T-cell (primary cell): ENCODE measurements at places on chromosomes 11 and 22.

DNA sequence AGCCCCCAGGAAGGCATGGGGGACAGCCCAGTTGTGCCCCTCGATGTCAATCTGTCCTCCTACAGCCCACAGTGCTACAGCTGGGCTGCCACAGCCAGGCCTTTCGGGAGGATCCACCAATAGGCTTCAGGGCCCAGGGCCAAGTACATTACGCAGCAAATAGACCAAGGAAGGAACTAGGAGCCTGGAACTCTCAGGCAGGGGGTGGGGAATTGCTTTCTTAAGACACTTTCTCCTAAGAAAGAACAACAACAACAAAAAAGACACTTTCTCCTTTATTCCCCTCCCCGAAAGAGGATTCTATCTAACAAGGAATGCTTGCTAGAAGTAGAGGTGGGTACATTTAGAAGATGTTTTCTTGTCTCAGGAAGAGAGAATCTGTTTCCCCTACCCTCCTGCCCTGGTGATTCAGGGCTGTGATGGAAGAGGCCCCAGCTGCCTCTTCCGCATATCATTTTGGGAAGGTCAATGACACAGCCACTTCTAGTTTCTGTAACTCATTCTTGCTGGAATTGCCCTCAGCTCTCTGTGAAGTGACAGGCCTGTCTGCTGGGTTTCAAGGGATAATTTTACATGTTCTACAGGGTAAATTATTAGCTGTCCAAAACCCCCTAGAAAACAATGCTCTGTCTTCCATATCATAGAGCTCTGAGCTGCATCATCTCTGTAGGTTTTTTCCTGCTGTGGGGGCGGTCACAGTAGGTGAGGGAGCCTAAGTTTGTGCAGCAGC is 6.0 kb upstream of the MALAT1 start:
- no peak for DNase-seq

DNA sequence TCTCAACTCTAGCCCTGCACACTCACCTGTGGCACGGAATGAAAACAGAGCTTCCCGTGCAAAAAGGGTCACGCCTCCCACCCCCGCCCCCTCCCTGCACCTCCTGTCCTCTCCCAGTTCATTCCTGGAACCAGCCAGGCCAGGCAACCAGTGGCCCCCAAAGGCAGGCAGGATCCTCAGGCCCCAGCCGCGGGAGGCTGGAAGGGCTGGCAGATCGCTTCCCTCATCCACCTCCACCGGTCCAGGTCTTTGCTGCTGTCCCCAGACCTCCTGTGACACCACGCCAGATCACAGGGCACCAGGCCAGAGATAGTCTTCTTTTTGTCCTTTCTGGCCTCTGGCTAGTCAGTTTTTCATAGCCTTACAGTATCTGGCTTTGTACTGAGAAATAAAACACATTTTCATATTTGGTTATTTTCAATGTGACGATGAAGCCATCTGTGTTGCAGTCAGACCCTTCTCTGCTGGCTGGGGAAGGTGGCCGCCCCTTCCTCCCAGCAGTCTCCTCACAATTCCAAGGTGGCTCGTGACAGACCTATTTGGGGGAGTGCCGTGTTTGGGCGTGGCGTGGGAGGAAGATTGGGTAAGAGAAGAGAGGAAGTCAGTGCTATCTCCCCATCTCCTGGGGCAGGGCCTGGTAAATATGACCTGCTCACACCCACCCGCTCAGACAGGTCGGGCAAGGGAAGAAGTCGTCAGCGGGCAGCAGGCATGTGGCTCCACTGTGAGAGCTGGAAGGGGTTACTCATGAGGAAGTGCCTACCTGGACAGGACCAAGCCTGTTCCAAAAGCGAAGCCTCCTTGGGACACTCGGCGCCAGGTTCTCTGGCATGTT is 9.1 kb downstream of the SSH3 start:
- peak; percentile 60 for DNase-seq

DNA sequence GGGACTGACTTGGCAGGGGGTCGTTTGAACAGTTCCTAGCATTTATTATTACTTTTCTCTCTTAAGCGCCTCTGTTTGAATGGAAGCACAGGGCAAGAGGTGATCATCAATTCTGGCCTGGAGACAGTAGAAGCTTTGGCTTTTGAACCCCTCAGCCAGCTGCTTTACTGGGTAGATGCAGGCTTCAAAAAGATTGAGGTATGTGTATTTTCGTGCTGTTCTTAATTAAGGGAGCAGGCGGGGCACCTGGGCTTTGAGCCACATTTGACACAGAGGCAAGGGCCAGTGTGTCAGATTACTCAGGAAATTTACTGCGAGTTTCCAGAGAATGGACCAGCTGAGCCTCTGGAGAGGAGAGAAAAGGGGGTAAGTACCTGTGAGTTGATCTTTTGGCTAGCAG is 102.4 kb upstream of the SORL1-AS1 start:
- DNase-seq, result no peak

DNA sequence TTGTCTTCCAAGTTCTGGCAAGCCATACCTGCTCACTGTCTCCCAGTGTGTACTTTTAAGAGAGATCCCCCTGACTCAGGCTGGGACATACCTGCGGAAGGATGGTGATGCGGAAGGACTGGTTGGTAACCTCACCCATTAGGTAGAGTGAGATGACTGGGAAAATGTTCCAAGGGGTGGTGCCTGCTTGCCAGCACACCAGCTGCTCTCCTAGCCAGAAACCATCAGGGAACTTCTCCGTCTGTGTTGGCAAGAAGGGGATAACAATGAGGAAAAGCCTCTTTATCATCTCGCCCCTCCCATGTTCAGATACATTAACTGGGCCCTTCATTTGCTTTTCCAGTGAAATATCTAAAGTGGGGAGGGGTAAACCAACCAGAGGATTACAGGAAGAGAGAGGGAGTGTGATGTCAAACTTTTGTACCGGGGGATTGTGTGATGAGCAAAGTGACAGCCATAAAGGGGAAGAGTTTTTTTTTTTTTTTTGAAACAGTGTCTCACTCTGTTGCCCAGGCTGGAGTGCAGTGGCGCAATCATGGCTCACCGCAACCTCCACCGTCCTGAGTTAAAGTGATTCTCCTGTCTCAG is at the start of gene BACE1-AS:
Gene BACE1-AS, plus strand, starts transcription at position 538 of the 588 bp plus-strand sequence.
- DNase-seq, result no peak

DNA sequence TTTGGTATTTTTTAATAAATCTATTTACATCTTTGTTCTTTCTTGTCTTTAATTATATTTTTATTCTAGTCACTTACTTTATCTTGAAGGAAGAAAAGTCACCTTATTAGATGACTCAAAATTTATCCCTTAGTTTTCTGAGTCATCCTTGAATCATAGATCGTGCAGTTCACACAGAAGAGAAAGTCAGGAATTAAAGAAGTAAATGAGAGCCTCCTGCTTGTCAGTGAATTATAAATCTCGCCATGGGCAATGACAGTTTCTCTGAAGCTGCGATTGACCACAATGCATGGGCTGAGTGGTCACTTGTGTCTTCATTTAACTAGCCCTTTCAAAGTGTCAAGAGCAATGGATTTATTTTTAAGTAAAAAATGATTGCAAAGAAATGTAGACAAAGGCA is 91.2 kb downstream of the LUZP2 start:
- DNase-seq, result no peak

- DNase-seq, result no peak
Measured at GRCh38 chr11:57140568-57140967, 41.2 kb upstream of the LRRC55 start.

- DNase-seq, result no peak
Measured at GRCh38 chr11:109956124-109956793, 136.9 kb upstream of the ZC3H12C start.

GRCh38 chr11:93238956-93239355 is 41.2 kb upstream of the SLC36A4 start:
- no peak for DNase-seq

DNA sequence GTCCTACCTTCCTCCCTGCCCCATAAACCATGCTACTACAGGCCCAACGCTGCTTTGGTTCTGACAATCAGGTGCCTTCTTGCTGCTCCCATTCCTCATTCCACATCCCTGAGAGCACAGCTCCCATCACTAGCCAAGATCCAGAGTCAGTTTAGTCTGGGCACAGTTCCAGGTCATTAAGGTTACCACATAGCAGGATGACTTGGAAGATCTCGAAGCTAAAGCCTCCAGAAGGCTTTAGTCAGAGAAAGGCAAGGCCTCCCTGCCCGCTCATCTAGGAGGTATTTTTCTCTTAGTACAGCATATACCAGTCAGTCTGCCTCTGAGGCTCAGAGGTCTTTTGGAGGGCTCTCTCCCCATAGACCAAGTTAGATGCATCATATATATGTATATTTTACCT is 30.3 kb downstream of the TRIM66 start:
- no peak for DNase-seq

GRCh38 chr11:62132689-62133293 is 9.0 kb downstream of the INCENP start:
- no peak for DNase-seq

- DNase-seq, result no peak
Measured at GRCh38 chr11:127709960-127710359, 709.4 kb upstream of the KIRREL3 start.

DNA sequence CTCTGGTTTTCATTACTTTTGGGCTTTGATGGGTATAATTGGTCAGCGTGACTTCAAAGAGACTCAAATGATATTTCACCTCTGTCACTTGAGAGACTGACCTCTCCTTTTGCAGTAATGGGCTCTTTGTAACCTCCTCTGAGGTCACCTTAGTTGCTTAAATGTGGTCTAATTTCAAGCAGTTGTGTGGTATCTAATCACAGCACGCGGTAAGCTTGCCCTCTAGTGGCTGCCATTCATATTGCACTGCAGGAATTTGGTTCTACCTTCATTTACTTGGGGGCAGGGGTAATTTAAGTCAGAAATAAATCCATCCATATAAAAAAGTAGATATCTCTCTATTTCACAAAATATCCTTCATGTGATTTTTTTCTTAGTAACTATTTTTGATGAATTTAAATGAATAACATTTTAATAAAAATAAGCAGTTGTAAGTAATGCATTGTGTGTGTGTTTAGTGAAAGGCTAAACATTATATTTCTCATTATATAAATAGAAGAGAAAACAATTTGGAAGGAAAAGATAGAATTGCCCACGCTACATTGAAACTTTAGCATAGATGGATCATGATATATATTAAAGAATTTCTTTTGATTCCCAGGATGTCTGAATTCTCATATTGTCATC is 55.0 kb upstream of the ANO3 start:
- peak; percentile 2 for DNase-seq

- DNase-seq, result no peak
Measured at GRCh38 chr11:75029836-75030631, 41.3 kb downstream of the NEU3 start.

DNA sequence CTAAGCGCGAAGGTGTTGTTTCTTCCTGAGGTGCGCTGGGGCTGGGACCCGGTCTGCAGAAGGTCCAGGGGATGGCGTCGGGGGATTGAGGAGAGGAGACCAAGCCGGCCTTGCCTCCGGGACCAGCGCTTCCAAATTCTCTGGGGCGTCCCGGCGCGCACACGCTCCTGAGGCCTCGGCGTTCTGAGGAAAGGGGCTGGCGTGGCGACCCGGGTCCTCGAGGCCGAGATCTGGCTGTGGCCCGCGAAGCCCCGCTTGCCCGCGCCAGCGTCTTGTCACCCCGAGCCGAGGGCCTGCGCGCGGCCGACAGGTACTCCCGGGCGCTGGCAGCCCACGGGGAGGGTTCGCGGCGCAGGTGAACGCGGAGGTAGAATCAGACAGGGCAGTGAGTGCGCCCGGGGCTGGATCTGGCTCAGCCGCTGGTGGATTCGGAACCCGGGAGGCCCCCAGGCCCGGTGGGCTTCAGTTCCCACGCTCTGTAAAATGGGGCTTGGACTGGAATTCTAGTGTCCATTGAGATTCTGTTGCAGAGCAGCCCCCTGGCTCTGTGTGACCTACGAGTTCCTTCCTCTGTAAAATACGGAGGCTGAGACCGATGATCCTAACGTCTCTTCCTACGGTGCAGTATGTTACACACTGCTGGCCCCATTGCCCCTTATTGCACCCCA is 14.7 kb downstream of the SSH3 start:
- peak; percentile 17 for DNase-seq

DNA sequence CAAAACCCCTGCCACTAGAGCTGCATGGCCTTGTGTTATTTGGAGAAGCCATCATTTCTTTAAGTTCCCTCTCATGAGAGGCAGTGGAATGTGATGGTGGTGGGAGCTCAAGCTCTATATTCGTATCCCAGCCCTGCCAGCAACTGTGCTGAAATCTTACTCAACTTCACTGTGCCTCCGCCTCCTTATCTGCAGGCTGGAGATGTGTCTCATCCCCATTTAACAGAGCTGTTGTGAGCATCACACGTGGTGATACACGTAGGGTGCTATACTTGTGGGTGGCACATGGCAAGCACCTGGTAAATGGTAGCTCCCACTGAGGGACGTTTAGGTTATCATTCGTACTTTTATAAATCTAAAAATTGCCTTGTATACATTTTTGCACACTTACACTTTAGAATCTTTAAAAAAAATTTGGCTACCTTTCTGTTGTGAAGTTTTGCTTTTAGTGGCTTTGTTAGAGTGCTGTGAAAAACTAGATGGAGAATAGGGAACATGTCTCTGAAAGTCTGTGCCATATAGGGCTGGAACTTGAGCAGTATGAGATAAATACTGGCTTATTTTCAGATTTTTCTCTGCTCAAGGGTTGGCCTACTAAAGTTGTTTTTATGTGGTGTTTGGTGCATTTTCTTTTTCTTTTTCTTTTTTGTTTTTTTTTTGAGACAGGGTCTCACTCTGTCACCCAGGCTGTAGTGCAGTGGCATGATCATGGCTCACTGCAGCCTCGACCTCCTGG is 23.2 kb downstream of the TNRC6B start:
- DNase-seq, result peak; percentile 17

GRCh38 chr11:108364159-108364558 is 103.2 kb downstream of the C11orf65 start:
- no peak for DNase-seq

GRCh38 chr11:3984896-3985295 is 109.7 kb upstream of the RRM1 start:
- peak; percentile 22 for DNase-seq

DNA sequence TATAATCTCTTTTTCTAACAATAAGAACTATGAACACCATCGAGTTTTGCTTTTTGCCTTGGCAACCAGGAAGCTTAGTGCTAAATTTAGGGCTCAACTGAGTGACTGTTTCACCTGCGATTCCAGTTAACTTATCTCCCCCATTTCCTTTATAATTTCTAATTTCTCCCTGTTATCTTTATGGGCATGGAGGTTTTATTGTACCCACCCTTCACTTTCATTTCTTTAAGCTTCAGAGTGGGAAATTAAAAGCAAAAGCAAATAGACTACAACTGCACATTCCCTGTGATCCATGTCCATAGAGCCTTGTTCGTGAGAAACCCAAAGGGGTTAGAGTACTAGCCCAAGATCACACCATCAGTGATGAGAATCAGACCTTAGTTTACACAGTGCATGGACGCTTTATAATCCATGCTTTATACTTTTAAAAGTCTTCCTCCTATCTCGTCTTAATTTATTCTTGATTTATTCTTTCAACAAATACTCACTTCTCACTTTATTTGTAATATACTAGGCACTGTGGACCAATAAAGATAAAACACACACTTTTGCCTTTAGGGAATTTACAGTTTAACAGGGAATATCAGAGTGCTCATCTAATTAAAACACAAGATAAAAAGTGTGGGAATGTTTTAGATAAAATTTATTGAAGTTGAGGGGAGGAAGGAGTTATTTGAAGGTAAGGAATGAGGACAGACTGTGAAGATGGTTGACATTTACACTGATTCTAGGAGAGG is 40.6 kb downstream of the ADAMTS15 start:
- no peak for DNase-seq

GRCh38 chr11:78424334-78425270 is 7.0 kb upstream of the GAB2 start:
- DNase-seq, result no peak

GRCh38 chr11:63032457-63032856 is 16.8 kb upstream of the SLC22A8 start:
- DNase-seq, result no peak

- DNase-seq, result no peak
Measured at GRCh38 chr11:94199136-94200130, 70.8 kb downstream of the PANX1 start.

GRCh38 chr11:64466115-64466718 is 107.3 kb downstream of the RPS6KA4 start:
- DNase-seq, result no peak
